ENCODE measurements at places on chromosomes 3 and 15.

GRCh38 chr15:61889706-61890105, 170.5 kb downstream of the VPS13C start:
- no peak for DNase-seq

DNA sequence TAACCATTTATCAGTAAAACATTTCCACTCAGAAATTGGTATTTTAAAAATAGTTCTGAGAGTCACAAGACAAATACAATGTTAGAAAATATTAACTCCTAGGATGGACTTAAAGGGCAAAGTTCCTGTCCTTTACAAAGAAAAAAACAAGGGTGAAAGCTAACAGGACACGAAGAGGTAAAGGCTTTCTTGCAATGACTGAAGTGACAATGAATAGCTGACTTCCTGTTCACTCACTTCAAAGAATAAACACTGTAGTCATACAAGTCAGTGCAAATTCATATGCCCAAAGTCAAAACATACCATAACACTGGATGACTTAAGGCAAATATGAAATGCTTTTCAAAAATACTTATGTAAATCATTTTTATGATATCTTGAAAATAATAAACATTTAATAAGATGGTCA, 1389.8 kb upstream of the ALCAM start:
- DNase-seq, result no peak

DNA sequence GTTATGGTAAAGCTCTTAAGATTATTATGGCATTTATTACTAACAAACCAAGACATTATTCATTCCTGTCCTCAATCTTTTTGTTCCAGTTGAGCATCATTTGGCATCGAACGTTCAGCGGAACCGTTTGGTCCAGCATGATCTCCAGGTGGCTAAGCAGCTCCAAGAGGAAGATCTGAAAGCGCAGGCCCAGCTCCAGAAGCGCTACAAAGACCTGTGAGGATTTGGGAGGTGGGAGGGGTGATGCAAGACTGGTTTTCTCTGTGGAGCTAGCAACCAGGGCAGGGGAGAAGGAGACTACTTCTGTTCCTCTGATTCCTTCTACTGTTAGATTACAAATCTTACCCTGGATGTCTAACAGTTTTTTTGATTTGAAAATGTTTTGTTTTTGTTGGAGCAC, 27.6 kb upstream of the UTS2B start:
- no peak for DNase-seq

- DNase-seq, result no peak
These were observed 17.5 kb downstream of the LSG1 start for GRCh38 chr3:194654443-194654842.

- DNase-seq, result no peak
These were observed at the start of gene SNTN for GRCh38 chr3:63652066-63652725. Gene SNTN, plus strand, starts transcription at chr3:63652675. Its CDS starts 13 bp downstream, at chr3:63652688.

DNA sequence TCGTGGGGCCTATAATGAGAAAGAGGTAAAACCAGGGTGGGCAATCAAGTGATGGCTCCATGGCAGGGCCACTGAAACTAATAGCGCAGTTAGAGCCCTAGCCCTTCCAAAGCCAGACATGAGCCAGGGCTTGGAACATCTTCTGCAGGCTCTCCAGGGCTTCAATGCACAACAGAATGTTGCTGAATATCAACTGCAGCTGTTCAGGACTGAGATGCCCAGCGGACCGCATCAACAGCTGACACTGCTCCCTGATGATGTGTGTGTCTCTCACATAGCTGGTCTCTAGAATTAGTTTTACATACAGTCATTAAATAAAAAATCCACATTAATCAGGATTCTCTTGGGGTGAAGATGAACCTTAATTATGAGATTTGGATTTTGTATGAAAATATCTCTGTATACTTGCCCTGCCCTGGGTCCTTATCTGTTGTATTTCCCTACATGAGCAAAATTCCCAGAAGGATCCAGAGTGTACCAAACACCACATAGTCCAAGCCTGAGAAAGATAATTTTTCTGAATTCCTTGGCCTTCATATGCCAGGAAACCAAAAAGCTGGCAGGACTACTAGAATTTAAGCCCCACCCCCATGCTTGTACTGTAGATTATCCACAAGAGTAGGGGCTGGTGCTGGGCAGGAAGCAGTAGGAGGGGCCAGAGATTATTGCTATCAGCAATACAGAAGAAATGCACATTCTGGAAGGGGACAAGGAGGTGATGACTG, 7.7 kb upstream of the GOLGB1 start:
- DNase-seq, result no peak

DNA sequence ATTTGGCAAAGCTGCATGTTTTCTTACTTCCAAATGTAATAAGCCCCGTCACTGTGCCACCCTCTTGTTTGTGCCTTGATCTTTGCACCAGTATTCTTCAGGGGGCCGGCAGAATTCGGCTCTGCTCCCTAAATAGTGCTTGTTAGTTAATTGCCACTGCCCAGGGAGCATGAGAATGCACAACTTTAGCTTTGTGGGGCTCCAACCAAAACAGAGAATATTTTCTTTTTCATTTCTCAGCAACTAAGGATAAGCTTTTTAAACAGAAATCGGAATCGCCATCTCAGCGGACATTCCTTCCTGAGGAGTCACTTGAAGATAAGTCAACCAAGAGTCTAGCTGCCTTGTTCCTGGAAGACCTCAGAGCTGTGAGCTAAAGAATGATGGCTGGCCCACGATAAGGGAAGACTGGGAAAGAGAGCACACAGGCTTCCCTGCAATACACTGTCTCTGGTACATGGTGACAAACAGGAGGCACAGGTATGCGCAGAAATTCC, 106.0 kb downstream of the LRIG1 start:
- DNase-seq, result no peak

DNA sequence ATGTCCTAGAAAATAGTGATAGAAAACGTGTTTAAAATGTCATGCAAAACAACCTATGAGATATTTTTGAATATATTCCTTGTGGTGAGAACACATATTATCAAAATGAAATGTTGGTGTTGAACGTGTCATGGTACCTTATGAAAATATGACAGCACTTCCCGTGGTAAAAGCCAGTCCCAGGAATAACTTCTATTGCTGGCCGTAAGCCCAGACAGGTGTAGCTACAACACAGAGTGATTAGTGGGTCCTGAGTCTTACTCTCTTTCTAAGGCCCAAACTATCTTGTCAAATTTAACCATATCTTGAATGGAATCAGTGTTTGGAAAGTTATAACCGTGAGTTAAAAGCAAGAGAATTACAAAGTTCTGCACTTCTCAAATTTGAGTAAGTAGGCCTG, 24.1 kb downstream of the RARB start:
- no peak for DNase-seq

GRCh38 chr15:75436881-75437280, 14.6 kb downstream of the SIN3A start:
- no peak for DNase-seq

GRCh38 chr3:121566773-121567172, 976 bp upstream of the ARGFX start:
- DNase-seq, result no peak

DNA sequence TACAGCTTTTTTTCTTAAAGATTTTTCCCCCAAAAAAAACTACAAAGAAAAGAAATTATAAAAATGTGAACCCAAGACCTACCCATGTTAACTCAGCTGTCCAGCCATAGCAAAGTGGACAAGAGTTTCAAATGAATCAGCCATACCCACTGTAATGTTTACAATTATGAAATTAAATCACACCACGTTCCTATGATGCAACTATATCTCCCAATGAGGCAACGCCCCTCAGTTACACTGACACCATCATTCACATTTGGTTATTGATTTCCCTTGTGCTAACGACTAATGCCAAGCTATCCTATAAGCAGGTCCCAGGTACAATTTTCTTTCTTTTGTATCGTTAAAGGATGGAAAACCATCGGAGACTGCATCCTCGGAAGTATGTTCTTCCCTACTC, 115.1 kb upstream of the ICE2 start:
- no peak for DNase-seq

GRCh38 chr15:51051776-51052175, 42.9 kb downstream of the TNFAIP8L3 start:
- no peak for DNase-seq

- DNase-seq, result no peak
These were observed 827.0 kb downstream of the CADM2 start for GRCh38 chr3:85785766-85786165.

- no peak for DNase-seq
These were observed 88.1 kb downstream of the ADAMTS17 start for GRCh38 chr15:100253640-100254039.

DNA sequence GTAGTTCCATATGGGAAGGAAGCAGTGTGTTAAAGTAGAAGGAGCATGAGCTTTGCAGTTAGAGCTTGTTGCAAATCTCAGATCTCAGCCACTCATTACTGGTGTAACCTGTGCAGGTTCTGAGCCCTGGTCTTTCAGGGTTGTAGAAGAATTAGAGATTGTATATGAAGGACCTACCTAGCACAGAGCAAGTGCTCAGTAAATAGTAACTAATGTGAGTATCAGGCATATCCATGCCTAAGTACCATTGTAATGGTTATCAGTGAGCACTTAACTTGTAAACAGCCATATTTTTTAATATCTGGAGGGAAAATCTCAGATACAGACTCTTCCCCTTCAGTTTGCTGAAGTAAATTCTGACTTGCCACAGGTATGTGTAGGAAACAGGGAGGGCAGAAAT, 59.3 kb downstream of the MAP6D1 start:
- no peak for DNase-seq

- DNase-seq, result no peak
These were observed 35.5 kb downstream of the GADL1 start for GRCh38 chr3:30858894-30859389.
